ENCODE measurements at places on chromosomes 1 and 21.

DNA sequence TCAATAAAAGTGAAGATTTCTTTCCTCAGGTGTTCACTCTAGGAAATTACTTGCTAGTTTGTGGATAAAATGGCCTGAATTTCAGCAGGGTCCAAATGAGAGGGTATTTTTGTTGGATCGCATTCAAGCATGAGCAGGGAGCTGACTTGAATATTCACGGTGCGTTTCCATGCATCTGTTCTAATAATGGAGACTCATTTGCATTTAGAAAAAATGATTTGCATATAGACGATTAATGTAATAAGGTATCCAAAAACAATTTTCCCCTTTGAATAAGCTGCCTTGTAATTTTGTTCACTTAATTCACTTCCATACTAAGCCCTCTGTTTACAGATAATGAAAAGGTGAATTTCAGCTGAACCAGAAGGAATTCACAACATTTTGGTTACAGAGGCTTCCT lies 130.9 kb upstream of the AJAP1 start:
- DNase-seq, result no peak

DNA sequence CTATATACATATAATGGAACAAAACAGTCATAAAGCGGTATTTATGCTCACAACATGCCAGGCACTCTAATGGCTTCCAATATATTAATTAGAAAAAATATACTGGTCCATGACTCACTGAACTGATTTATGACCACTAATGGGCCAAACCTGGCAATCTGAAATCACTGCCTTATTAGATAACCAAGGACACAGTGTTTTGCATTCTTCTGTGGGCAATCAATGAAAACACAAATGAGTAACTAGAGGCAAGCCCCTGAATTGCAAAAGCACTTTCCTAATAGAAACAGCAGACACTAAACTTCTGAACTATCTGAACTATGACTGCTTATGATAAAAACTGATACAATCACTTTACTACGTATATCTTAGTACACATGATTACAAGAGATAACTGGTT lies 3.5 kb downstream of the GCLM start:
- DNase-seq, result peak; percentile 14

GRCh38 chr1:175155473-175155856 lies 37.1 kb downstream of the KIAA0040 start:
- DNase-seq, result no peak

DNA sequence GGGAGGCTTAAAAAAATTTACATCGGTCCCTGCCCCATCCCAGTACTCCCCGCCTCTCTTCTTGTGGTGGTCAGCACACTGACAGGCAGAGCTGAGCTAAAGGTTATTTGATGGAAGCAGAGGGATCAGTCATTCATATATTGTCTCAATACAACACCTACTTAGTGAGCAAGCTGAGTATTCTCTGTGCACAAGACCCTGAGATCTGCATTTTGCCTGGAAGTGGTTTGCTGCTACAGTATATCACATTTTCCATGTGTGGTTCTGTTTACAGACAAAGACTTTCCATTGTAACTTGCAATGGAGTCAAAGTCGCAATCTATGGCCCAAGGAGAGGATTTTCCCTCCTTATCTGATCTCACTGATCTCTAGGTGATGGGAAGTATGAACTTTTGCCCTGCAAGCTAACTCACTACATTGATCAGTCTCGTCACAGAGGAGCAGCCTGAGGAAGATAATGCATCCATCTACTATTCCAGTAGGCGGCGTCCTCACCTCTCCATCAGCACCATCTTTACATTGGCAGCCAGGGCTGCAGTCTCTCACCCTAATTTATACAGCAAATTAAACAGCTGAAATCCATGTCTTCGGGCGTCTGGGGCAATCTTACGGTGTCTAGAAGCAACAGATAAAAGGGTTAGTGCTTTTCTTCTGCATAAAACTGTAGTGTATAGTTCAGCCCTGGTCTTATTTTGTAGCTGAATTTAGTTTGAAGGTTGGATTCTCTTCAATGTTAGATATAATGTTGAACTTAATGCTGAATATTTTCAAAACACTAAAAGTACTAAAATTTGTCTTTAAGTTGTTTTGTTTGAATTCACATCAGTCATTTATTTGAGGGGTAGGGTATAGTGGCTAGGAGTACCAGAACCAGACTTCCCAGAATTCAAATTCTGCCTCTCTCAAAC lies 3.2 kb upstream of the TRAF5 start:
- DNase-seq, result peak; percentile 52

- no peak for DNase-seq
These were observed 55.9 kb downstream of the HNRNPR start for GRCh38 chr1:23288201-23288600.

DNA sequence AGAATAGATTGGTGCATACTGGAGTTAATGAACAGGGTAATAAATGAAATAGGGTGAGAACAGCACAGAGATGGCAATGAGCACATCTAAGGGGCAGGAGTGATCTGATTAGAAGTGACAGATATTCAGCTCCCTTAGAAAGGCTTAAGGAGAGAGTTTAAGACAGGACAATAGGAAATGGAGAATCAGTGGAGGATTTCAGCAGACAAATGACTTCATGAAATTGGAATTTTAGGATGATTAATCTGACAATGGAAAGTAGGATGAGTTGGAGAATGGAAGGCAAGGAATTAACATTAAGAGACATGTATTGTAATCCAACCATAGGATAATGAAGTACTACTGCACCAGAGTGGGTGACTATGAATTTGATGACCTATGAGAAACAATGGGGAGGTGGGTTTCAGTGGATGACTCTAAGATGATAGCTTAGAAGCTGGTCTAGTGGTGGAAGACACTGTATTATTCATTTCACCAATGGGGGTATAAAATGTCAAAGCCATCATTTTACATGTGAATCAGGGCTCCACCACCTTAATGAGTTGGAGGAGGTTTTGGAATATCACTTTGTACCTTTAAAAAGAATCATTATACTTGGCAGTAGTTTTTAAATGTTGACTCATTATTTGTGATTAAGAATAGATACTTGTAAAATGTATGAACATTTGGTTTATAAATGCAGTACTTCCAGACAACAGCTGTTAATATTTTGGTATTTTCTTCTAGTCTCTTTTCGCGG lies 139.1 kb downstream of the PLA2G4A start:
- no peak for DNase-seq

DNA sequence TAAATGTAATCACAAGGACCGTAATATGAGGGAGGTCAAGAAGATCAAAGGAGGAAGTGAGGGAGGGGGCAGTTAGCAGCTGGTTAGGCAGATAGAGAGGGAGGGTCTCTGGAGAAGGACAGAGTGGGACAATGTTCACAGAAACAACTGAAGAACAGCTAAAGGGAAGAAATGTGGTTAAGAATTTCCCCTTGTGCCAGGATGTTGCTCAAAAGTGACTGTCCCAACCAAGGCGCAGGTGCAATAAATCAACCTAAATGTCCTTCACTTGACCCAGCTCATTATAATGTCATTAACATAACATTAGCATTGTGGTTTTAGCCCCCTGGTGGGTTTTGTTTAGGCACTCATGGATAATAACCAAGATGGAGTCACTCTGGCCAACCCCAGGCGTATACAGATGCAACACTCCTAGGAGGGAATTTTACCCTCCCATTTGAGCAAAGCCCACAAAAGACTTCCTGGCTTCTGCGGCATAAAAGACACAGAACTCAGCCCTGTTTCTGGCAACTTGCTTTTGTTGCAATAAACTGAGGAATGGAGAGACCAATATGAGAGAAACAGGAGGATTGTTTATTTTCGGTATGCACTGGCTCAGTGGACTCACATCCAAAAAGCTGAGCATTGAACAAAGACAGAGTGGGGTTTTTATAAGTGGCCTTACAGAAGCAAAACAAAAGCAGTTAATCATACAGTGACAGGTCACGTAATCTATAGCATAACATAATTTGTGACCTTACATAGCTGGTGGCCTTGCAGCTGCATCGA lies 7.3 kb upstream of the CA6 start:
- DNase-seq, result no peak

GRCh38 chr21:44518686-44519085 lies 21.3 kb downstream of the KRTAP10-1 start:
- DNase-seq, result no peak

GRCh38 chr1:61092642-61093041 lies 10.3 kb downstream of the NFIA start:
- no peak for DNase-seq

DNA sequence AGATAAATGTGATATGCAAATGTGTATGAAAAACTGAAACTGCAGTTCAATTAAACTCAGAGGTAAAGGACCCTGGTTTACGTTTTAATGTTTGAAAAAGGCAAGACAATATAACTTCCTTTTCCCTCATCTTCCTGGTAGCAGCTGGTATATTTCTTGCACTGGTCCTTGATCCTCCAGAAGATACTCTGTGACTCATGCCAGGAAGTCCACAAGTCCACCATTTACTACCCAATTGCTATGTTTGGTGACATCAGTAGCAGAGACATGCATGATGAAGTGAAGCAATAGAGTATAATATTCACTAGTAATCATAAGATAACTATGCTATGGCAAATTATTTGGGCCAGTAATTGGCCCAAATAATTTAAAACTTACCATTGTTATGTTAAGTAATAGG lies 774.5 kb upstream of the NEGR1 start:
- no peak for DNase-seq

DNA sequence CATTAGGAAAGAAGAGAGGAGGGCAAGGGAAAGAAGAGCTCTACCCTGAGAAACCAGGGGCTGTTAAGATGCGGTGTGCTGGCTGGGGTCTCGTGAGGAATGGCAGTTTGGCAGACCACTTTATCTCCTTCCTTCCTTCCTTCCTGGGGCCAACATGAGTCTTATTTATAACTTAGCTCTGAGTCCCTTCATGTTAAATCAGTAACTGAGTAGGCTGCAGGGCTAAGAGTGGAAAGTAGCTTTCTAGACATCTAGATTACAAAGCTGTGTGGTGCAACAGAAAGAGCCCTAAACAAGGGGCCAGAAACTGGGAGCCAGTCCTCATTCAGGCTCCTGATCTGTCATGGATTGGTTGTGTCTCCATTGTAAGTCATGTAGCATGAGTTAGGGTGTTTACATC lies 135.4 kb upstream of the DUSP10 start:
- DNase-seq, result no peak

GRCh38 chr1:207822602-207823451 lies 71.0 kb downstream of the CD46 start:
- DNase-seq, result peak; percentile 95

DNA sequence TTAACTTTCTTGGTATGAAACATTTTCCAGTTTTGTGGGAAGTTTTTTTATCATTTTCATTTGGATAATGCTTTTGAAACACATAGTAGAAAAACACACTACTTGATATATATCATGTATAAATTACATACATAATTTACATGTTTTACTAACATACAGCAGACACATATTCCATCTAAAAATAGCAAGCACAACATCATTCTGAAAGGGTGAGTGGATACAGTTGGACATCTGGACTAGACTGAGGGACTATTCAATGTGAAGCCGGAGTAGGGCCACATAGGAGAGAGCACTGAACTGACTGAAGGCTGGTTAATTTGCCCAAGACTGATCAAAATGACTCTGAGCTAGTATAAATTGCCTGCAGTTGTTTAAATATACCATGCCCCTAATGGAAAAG lies 11.7 kb downstream of the CDKN2C start:
- DNase-seq, result no peak

DNA sequence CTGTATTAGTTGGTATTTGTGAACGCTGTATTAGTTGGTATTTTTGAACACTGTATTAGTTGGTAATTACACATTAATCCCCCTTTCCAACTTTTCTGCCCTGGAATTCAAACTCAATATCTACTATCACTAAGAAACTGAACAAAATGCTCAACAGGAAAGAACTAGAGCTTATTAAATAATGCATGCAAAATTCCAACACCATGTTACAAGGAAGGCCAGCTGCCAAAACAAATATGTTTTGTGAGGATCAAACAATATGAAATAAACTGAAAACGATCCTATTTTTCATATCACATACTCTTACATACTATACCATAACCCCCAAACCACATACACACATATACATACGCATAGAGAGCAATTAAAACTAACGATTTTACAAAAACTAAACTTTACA lies 104.9 kb downstream of the CDC42BPA start:
- no peak for DNase-seq

DNA sequence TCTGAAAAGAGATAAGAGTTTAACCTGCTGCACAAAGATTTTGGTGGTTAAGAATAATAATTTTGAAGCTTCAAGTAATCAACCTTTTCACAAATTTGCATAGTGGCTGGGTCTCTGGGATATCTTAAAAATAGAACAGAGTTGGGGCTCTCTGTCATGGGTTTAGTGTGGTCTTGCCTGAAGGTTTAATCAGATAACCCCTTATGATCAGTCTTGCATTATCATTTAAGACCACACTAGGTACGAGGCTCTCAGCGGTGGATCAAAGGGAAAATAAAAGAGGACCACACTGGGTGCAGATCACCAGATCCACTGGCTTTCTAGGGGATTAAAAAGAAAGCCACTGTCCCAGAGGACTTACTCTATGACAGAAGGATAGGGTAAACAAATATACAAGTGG lies 19.5 kb downstream of the LRRC8C start:
- DNase-seq, result no peak

DNA sequence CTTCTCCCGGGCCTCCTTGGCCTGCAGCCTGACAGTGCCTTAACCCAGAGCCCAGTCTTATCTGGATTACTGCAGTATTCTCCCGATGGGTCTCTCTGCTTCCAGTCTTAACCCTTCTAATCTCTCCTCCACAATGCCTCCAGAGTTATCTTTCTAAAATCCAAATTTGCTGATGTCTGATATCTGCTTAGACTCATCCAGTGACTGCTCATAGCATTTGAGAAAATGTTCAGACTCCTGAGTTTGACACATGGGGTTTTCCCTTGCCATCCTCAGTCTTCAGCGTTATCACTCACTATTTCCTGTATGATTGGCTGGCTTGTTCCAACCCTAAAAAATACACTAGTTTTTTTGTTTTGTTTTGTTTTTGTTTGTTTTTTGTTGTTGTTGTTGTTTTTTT lies 102.0 kb downstream of the FMN2 start:
- no peak for DNase-seq

DNA sequence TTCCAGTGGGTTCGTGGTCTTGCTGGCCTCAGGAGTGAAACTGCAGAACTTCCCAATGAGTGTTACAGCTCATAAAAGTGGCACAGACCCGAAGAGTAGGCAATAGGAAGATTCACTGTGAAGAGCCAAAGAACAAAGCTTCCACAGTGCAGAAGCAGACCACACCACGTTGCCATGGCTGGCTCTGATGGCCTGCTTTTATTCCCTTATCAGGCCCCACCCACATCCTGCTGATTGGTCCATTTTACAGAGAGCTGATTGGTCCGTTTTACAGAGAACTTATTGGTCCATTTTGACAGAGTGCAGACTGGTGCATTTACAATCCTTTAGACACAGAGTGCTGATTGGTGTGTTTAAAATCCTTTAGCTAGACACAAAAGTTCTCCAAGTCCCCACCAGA lies 131.4 kb upstream of the CHRM3 start:
- DNase-seq, result no peak

- no peak for DNase-seq
These were observed 4.0 kb downstream of the ACTL8 start for GRCh38 chr1:17759114-17759513.

GRCh38 chr1:32470991-32471694 lies 6.3 kb downstream of the ZBTB8B start:
- no peak for DNase-seq
